Activated CD8-positive, alpha-beta memory T cell treated with anti-CD3 and anti-CD28 coated beads for 24 hours (primary cell): ENCODE measurements at places on chromosomes 2 and 18.

DNA sequence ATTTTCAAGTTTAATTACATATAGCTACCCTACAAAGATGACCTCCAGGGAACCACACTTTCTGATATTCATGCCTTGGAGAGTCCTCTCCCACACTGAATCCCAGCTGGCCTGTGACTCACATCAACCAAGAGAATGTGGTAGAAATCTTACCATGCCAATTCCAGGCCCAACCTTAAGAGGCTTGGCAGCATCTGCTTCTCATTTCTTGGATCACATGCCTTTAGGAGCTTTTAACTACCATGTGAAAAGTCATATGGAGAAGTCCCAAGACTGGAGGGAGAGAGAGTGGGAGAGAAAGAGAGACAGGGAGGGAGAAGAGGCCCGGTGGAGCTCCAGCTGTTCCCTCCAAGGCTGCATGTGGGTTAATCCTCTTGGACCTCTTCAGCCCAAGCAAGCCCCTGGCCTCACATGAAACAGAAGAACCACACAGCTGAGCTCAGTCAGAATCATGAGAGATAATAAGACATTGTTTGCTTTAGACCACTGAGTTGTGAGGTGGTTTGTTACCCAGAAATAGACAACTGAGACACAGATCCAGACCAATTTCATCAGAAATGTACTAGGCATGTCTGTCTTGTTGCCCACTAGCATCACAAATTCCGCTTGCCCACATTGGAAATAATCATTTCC is 190.7 kb downstream of the MTCL1 start:
- no peak for DNase-seq

DNA sequence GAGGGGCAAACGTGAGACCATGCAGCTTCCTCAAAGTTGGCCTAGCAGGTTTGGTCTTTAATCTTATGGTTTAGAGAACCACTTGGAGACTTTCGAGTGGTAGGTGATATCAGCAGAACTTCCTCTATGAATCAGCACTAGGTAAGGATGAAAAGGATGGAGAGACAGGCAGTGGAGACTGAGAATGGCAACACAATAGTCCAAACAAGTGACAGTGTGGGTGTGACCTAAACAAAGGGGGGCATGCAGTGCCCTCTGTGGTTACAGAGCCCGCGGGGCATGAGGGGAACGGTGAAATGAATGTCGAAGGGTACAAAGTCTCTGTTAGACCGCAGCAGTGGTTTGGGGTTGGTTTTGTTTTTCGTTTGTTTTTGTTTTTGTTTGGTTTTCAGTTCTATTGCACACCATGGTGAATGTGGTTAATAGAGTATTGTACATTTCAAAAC is 143.9 kb downstream of the L3MBTL4 start:
- DNase-seq = no peak

DNA sequence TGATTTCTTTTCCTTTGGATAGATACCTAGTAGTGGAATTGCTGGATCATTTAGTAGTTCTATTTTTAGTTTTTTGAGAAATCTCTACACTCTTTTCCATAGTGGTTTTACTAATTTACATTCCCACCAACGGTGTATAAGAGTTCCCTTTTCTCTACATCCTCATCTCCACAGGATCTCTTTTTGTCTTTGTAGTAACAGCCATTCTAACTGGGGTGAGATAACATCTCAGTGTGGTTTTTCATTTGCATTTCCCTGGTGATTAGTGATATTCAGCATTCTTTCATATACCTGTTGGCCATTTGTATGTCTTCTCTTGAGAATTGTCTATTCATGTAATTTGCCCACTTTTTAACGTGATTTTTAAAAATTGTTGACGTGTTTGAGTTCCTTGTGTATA is 13.8 kb downstream of the RFTN2 start:
- DNase-seq = no peak

GRCh38 chr2:208252716-208253492 is 2.0 kb downstream of the IDH1 start:
- no peak for DNase-seq

DNA sequence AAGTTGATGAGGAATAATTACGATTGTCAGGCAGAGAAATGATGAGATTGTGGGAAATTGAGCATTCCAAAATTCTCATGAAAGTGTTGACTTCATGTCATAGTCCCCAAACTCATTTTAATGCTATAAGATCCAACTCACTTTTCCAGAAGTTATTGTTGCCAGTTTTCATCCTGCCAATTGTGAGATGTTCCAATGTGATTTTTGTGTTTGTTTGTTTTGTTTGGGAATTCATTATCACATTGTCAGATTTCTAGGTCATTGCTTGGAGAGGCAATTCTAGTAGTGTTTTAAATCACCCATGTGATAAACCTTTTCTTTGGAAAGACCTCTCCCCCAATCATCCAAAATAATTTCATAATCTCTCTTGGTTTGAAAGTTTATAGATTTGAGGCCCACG is 86.0 kb upstream of the ACVR2A start:
- DNase-seq = no peak

- no peak for DNase-seq
These were observed 9.4 kb downstream of the SMAD4 start for GRCh38 chr18:51039138-51040112.

DNA sequence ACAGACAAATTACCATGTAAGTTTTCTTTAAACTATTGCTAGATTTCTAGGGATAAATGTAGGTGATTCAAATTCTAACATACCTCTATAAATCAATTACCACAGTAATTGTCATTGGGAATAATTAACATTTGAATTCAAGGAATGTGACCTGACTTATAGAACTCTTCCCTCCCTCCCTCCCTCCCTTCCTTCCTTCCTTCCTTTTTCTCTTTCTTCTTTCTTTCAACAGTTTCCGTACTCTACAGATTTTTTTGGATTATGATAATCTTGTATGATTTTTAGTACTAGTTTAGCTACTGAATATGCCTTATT is 18.2 kb upstream of the FTCDNL1 start:
- DNase-seq = no peak

- no peak for DNase-seq
These were observed 161.4 kb downstream of the RPIA start for GRCh38 chr2:88852753-88853402.

- DNase-seq = no peak
These were observed 9.6 kb downstream of the CYB5A start for GRCh38 chr18:74281980-74282754.

DNA sequence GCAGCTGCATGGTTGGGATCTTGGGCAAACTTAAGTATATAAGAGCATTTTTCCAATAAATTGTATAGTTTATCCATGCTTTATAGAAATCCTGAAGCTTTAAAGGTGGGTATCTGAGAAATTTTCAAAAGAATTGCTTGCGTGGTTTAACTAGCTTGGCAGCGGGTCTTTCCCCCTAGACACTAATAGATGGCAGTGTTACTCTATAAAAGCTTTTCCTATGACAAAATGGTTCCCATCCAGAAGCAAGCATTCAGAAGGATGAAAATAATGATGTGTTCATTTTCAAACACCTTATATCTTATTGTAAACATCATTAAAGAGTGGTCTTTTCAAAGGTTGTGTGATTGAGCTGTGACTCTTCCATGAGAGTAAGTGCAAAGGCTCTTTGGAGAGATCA is 45.9 kb downstream of the KDM3A start:
- DNase-seq = no peak

- DNase-seq = no peak
These were observed 5.7 kb downstream of the CEP68 start for GRCh38 chr2:65061910-65062339.

GRCh38 chr18:26763446-26764110 is 101.9 kb downstream of the AQP4 start:
- DNase-seq = no peak
